Colonic mucosa (tissue), 4 donors: ENCODE measurements at places on chromosomes 7 and 10. TPM values are rescaled to one million over a fixed set of nuclear protein-coding genes. Genes with fewer than 3 reads are reported as not detected.

TCAF2 gene
- 0.32 TPM for total RNA-seq

MUC12 gene
- 542 TPM for total RNA-seq

FXYD4 gene
- total RNA-seq: not detected

TAS2R16 gene
- not detected for total RNA-seq

RARRES2 gene
- 86.7 TPM for total RNA-seq

COL26A1 gene
- 0.35 TPM for total RNA-seq

CASP7 gene
- total RNA-seq: 139 TPM

GAD2 gene
- total RNA-seq: not detected

NRCAM gene
- total RNA-seq: 1.1 TPM

NPSR1 gene
- total RNA-seq: 1.0 TPM

PTN gene
- total RNA-seq: 4.0 TPM

ZNF467 gene
- 5.0 TPM for total RNA-seq

GRCh38 chr10:50538555-50539398 is 85.0 kb downstream of the SGMS1 start:
- no peak for DNase-seq

GRCh38 chr10:106815427-106816043 is 349.0 kb downstream of the SORCS1 start:
- no peak for DNase-seq

DNA sequence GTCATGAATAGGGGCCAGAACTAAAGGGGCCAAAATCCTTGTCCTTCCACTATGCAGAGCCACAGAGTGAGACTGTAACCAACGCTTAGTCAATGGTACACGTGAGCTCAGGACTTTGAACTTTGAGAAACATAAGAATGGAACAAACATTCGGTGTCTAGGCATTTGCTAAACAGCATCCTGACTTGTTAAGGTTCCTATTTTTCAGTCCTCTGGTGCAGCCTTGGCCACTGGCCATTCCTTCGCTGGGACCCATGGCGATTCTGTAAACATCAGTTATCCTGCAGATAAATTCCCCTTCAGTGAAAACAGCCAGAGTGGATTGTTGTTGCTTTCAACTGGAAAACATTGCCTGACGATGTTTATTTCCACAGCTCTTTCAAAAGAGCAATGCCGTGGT is 266.8 kb downstream of the SORCS1 start:
- peak; percentile 19 for DNase-seq

GRCh38 chr10:114311023-114311422 is 72.0 kb downstream of the VWA2 start:
- no peak for DNase-seq

GRCh38 chr10:33201056-33201780 is 133.2 kb downstream of the NRP1 start:
- no peak for DNase-seq

GRCh38 chr10:50614444-50615137 is 9.2 kb downstream of the SGMS1 start:
- DNase-seq: no peak

DNA sequence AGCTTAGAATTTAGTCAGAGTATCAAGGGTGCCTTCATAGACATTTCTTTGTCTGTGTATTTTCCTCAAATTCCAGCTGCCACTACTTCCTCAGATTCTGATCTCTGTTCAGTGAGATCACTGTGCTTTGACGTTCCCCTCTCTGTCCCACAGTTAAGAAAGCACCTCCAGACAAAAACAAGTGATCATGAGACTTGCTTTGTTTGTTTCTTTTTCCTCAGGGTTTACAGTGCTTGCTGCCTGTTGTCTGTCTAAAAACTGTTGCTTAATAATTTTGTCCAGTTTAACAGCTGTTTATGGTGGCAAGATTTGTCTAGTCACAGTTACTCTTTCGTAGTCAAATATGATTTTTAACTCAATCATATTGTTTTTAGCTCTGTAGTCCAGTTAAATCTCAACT is 29.1 kb downstream of the TRUB1 start:
- no peak for DNase-seq

GRCh38 chr7:92799446-92800211 is 36.7 kb downstream of the CDK6 start:
- DNase-seq: no peak

GRCh38 chr7:33700001-33700899 is 205.1 kb upstream of the BMPER start:
- DNase-seq: peak; percentile 39

GRCh38 chr7:75757860-75758259 is 14.2 kb downstream of the CCL26 start:
- DNase-seq: no peak

DNA sequence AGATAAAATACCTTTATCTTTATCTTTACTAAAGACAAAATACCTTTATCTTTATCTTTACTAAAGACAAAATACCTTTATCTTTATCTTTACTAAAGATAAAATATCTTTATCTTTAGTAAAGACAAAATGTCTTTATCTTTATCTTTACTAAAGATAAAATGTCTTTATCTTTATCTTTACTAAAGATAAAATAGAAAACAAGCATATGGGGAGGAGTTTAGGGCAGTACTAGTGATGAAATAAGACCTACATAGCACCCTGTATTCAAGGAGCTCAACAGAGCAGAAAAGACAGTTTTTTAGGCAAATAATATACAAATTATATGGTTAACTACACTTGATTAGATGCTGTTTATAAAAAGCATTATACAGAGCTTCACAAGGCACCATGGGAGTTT is 19.3 kb downstream of the ANKRD22 start:
- no peak for DNase-seq

GRCh38 chr7:130400120-130400572 is 19.9 kb downstream of the CPA1 start:
- no peak for DNase-seq

DNA sequence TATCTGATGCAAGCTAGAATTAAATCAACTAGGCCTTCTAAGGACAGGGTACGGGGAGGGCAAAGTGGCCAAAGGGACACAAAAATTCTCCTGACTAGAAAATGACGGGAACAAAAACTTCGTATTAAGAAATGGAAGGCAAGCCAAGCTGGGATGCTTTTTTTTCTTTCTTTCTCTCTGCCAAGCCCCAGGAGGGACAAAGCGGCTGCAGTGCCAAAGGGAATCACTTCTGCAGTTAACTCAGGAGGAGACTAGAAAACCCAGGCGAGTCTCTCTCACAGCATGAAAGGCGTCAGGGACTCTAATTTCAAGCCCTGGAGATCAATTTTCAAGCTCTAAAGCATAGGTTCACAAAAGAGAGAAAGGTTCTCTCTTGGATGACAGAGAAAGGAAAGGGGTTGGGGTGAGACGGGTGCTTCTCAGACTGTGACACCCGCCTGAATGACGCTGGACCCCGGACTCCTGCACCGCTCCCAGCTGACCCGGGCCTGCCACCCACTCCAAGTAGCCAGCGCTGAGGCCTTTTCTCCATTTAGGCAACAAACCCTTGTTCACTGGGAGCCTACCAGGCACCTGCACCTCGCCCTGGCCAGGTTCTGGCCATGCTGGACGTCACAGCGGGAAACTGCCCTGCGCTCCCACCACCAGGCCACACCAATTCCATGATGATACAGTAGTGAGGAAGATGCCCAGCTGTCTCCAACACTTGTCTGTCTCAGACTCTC is 56.5 kb downstream of the KIAA1549 start:
- DNase-seq: no peak

- DNase-seq: peak; percentile 49
Measured at GRCh38 chr10:50577681-50578350, 45.9 kb downstream of the SGMS1 start.

DNA sequence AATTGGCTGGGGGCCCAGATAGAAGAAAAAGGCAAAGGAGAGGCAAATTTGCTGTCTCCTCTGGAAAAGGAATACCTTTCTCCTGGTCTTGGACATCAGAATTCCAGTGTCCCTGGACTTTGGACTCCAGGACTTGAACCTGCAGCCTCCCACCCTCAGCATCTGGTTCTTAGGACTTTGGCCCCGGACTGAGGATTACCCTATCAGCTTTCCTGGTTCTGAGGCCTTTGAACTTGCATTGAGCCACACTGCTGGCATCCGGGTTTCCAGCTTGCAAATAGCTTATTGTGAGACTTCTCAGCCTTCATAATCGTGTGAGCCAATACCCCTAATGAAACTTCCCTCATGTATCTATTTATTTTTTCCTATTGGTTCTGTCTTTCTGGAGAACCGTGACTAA is 68.3 kb downstream of the DNAH11 start:
- DNase-seq: no peak

DNA sequence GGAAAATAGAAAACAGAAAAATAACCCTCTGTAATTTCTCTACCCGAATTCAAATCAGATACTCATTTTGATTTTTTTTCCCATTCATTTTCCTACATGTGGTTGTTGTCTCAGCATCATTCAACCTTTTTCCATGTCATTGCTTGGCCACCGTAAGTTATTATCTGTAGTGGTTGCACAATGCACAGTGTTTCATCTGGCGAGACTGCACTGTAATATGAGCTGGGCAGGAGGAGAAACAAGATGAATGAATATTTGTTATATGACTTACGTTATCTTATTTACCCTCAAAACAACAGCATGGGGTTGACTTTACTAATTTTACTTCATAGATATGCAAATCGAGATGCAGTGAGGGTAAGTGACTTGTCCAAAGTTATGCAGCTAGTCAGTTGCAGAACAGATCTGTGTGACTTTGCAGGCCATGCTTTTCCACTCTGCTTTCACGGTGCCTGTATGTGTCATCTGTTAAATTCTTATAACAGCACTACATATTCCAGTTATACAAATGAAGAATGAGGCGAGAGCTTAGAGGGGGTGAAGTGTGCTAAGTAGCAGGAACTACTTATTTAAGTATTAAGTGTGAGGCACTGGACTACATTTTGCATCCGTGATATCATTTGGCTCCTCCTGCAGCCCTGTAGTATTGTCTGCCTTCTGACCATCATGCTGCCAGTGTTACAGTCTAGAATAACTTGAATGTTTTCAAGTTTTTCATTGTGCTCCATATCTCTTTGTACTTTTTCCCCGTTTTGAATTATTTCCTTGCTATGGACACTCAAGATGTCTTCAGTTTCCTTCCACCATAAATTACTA is 56.7 kb downstream of the ZMYND11 start:
- DNase-seq: no peak

DNA sequence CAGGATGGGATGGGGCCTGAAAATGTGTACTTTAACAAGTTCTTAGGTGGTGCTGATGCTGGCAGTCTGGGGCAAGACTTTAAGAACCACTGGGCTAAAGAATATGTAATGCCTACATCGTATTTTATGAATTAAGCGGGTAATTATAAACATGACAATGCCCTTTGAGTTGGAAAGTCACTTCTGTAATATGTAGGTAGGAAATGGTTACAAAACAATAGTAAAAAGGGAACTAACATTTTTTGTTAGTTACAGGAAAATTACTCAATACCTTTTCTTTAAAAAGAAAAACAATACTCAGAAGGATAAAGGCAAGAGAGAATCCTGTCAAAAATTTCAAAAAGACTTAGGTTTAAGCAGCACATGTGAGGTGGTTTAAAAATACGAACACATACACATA is 48.3 kb upstream of the STEAP4 start:
- no peak for DNase-seq

GRCh38 chr7:80206763-80207162 is 72.1 kb downstream of the GNAI1 start:
- DNase-seq: no peak

GRCh38 chr7:132488634-132489302 is 87.5 kb downstream of the PLXNA4 start:
- DNase-seq: no peak

DNA sequence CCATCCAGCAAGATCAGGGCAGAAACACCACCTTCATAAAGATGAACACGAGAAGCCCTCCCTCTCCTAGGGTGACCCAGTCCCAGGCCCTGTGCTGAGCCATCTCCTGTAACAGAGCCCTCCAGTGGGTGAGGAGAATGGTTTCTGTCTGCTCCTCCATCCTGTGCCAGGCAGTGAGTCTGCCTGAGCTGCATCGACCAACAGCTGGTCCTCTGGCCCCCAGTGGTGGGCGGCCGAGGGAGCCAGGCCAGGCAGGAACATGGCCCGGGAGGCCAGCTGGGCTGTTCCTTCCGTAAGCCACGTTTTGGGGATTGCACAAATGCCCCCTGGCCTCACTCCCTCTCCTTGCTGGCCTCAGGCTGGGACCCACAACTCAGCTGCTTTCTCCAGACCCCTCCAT is 73.5 kb downstream of the GRB10 start:
- DNase-seq: no peak

DNA sequence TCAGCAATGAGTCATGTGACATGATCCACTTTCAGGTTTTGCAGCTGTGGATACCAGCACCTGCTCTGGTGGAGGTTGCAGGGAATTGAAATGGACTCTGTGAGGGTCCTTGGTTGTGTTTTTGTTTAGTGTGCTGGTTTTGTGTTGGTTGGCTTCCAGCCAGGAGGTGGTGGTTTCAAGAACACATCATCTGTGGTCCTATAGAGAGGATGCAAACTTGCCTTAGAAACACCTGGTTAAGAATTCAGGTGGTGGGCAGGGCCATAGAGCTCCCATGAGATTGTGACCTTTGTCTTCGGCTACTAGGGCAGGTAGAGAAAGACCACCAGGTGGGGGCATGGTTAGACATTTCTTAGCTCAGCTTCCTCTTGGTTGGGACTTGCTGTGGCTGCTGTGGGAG is 59.2 kb upstream of the CYP2C9 start:
- no peak for DNase-seq

GRCh38 chr7:3192669-3193068 is 108.4 kb upstream of the SDK1 start:
- no peak for DNase-seq

DNA sequence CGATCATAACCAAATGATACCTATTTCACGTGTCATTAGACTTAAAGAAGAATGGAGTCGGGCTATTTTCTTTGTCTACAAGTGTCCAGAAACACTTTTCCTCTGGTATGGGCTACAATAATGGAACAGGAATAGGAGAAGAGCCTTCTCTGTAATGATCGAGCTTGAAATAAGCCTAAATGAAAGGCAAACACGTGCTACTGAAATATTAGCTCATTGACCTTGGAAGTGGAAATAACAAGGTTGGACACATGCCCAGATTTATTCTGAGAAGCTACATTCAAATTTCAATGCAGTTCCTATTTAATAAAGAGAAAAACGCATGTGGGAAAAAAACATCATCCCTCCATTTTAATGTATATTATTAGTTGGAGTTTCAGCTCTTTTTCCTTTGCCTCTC is 254.7 kb upstream of the PTER start:
- DNase-seq: no peak

- no peak for DNase-seq
Measured at GRCh38 chr7:44700322-44700721, 48.3 kb upstream of the ZMIZ2 start.

GRCh38 chr10:70457759-70458305 is 16.4 kb upstream of the NODAL start:
- no peak for DNase-seq

GRCh38 chr7:138358850-138359341 is 101.2 kb upstream of the TRIM24 start:
- DNase-seq: no peak

- no peak for DNase-seq
Measured at GRCh38 chr10:92868557-92868956, 20.2 kb downstream of the EXOC6 start.
